ENCODE measurements at places on chromosomes 11 and 22.

GRCh38 chr11:110971140-110971539, 258.9 kb upstream of the ARHGAP20 start:
- no peak for DNase-seq

DNA sequence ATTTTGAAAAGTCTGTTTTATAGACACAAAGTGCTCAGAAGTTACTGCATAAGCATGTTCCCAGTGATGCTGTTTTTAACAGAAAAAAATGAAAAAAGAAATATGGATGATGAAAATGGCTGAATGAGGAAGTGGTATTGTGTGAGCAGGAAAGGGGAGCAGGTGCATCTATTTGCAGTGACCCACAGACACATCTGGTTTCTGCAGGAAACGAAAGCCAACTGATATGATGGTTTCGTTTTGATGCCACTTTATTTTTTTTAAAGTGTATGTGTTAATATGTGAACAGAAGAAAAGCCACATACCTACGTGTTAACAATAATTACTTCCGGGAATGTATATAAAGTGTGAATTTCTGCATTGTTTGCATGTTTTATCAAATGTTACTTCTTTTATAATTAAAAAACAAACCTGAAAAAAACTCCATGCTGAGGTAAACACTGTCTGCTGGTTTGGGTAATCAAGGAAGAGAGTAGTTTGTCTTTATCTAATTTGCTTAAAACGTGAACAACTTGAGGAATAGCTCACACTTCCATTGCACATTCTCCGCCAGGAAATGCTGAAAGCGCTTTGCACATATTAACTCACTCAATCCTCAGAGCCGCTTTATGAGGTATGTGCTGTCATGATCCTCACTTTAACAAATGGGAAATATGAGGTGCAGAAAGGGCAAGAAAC, 1335.9 kb downstream of the TBC1D22A start:
- DNase-seq, result no peak

GRCh38 chr11:46279126-46280099, 2.0 kb downstream of the CREB3L1 start:
- no peak for DNase-seq

DNA sequence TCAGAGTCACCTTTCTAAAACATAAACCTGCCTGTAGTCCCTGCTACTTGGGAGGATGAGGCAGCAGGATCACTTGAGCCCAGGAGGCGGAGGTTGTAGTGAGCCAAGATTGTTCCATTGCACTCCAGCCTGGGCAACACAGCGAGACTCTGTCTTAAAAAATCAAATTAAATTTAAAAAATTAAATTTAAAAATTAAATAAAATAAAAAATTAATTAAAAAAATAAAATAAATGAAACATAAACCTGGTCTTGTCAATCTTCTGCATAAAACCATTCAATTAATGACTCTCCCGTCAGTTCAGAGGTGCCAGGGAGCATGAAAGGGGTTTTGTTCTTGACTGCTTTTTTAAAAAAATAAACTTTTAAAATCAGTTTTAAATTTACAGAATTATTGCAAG, 48.6 kb downstream of the CCDC83 start:
- no peak for DNase-seq

- no peak for DNase-seq
These were observed 10.9 kb upstream of the ADSL start for GRCh38 chr22:40335358-40335757.

- no peak for DNase-seq
These were observed 4.7 kb upstream of the GNAZ start for GRCh38 chr22:23065495-23066122.

DNA sequence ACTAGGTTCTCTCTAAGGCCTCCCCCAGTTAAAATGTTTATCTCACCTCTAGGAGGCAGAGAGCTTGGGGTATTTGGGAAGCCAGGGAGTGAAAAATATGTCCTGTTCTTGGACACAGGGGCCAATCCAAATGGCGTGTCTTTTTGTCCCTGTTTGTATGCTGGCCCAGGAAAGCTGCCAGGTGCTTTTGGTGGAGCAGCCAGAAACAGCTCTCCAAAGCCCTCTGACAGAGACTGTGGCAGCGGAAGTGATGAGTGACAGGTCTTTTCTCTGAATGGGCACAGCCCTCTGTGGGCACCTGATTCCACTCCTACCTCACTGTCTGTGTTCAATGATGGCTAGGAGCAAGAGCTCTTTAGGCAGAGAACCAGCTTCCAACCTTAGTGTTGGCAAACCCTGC, 106.4 kb upstream of the KIRREL3 start:
- no peak for DNase-seq

DNA sequence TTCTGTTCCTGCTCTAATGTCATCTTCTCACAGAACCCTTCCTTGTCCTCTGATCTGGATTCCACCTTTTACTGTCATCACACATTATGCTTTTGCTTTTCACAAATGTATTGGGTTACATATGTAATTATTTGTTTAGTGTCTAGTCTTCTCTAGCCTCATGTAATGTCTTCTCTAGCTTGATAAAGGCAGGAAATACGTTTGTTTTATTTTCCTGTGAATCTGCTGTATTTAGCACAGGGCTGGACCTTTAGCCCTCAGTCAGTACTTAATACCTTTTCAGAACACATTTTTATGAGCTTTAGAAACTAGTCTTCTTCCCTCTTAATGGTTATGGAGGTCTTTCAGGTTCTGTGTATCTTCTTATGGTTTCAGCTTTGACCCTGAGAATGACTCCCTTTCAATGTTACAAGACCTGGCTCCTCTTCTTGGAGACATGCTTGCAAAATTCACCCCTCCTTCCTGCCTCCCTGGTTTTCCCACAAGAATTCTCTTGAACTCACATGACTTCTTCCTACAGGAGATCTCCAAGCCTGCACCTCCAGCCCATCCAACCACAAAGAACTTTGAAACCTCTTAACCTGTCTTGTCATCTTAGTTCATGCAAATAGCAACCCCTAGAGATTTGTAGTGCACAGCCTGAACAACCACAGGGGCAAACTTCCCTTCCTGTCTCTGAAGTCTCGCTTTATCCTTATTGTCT, 132.7 kb upstream of the DDI1 start:
- no peak for DNase-seq
